ENCODE measurements at places on chromosomes 13 and 19.

DNA sequence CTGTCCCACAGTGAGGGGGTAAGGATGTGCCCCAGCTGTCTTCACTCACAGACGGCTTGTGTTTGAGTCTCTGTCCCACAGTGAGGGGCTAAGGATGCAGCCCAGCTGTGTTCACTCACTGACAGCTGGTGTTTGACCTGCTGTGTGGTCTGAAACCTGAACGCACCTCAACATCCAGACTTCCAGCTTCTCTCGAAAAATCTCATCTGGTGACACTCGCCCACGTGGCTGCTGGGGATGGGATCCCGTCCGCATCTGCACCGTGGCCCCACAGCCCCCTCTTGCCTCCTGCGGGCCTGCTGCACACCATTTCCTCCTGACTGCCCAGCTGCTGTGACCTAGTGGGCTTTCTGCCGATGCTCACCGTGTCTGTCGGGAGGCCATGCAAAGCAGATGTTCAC lies 27.3 kb downstream of the CHAF1A start:
- no peak for DNase-seq

DNA sequence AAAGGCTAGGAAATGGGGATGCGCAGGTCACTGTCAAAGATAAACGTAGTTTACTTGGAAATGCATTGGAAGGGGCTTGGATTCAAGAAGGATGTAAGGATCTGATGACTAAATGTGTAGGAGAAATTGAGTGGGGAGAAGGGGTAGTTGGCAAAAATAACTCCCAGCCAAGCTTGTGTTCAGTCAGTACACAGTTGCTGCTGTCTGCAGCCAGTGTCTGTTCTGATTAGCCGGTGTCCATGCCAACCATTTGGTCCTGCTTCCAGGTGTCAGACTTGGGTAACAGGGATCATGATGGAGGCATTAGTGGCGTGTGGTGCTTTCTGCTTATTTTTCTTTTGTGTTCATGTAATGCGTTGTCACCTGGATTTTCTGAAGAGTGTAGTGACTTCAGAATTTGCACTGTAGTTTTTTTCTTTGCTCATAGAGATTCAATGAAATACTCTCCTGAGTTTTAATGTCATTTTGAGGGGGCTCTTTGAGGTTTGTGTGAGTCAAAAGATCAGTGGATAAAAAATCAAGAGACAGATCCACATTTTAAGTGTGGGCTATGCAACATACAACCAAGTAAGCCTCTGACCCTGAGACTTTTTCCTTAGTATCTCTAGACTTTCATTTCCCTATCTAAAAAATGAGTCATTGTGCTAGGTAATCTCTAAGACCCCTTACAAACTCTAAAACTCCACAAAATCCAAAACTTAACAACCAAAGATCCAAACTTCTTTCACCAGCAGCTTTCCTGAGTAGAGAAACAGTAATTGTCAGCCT lies 103.9 kb downstream of the WDFY2 start:
- DNase-seq, result no peak

- no peak for DNase-seq
Observed at GRCh38 chr19:1839658-1840540, 8.4 kb downstream of the REXO1 start.

GRCh38 chr19:39929750-39930149 lies 4.7 kb downstream of the FCGBP start:
- DNase-seq, result no peak

- no peak for DNase-seq
Observed at GRCh38 chr13:48188601-48189000, 44.4 kb upstream of the ITM2B start.

DNA sequence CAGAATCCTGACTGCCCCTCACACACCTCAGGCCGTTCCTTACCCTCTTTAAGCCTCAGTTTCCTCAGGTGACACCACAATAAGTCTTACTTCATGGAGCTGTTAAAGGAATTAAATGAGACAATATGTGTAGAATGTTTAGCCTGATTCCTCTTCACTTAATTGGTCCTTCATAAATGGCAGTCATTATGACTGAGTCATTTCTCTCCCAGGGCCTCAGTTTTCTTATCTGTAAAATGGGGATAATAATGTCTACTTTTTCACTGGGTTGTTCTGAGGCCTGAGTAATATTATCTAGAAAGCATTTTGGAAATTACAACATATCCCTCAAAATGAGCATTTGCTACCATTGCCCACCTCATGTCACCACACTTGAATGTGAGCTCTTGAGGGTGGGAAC lies 21.6 kb downstream of the POU2F2 start:
- DNase-seq, result no peak

GRCh38 chr19:39705578-39706188 lies 1.4 kb downstream of the LGALS14 start:
- no peak for DNase-seq

DNA sequence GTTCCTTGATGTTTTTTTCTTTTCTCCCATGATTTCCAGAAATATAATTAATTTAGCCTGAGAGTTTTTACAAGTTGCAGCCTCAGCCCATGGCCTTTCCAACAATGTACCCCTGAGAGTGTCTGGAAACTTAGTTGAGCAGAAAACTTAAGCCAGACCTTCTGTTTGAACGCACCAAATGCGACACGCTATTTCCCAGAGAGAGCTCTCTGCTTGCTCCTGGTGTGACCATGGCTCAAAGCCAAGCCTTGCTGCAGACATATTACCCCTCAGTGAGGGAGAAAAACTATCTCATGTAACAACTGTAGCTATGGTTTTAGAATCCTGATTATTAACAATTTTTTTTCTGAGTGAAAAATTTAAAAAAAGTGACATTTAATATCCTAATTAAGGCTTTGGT lies 1204.5 kb upstream of the SLC10A2 start:
- no peak for DNase-seq

- peak; percentile 66 for DNase-seq
Observed at GRCh38 chr13:36432106-36432544, at the start of gene CCNA1. Gene CCNA1 (plus strand): TSS chr13:36432495. CDS start chr13:36433057, 562 bp downstream.

DNA sequence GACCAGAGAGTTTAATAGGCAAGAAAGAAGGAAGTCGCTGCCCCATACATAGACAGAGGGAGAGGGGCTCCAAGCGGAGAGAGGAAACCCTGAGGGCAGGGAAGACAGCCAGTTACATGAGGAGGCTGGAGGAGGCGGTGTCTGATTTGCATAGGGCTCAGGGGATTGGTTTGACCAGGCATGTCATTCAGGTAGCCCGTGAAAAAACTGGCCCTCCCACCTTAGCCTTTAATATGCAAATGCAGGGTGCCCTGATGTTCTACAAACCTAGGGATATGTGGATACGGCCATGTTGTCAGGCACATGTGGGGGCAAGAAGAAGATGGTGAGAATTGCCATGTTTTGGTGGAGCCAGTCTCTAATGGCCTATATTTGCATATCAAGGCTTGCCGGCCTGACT lies 1461.6 kb downstream of the PCDH9 start:
- no peak for DNase-seq
